Left lung (tissue), 14 donors: ENCODE measurements at places on chromosomes 5 and 9. TPM values are rescaled to one million over a fixed set of nuclear protein-coding genes. Genes with fewer than 3 reads are reported as not detected.

DNA sequence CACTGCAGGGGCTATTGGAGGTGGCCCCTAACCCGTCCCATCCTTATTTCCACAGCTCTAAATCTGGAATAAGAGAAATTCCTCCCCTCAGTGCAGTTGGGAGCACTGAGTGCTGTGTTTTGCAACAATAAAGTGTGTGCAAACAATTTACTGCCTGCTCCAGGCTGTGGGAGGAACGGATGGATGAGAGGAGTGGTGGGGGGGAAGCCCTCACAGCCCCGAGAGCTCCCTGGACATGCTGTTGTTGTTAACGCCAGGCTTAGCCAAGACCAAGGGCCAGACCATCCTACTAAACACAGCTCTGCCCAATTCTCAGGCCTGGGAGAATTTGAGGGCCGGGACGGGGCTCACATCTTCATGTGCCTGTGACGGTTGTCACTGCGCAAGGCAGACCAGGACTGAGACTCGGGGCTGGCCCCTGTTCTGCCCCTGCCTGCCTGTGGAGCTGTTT lies 200.2 kb downstream of the DAB2IP start:
- DNase-seq, result no peak

DNA sequence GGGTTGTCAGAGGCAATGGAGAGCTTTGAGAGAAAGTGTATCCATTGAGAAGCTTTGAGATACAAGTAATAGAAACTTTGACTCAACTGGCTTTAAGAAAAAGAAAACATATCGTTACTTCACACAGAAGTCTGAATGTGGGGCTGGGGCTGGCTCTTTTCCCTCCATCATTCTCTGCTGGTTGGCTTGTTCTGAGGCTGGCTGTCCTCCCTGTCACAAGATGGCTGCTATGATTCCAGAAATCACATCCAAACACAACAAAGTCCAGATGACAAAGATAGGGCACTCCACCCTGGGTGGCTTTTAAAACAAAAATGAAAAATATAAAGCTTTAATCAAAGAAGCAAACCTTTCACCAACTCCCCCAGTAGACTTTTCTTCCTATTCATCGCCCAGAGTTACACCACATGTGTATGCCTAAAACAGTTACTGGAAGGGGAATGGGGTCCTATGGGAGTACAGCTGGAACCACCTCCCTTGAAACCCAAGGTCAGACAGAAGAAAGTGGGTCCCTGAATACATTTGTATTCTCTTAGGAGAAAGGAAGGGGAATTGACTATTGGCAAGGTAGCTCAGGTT lies 284.3 kb downstream of the GAS1 start:
- DNase-seq, result no peak

- DNase-seq, result peak; percentile 96
Observed at GRCh38 chr9:127224883-127225739, 39.5 kb upstream of the GARNL3 start.

DNA sequence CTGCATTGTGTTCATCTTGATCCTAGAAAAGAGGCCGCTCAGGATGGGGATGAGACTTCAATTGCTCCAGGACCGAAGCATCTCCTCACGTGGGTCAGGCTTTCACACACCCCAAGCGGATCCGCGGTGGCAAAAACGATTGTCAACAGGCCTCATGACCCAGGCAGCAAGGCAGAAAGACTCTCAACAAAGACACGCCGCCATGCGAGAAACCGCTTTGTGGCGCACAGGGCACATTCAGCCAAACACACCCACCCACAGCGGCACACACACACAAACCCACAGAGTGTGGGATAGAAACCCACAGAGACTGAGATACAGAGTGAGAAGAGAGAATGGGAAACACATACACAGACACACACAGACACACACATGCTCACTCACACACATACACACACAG lies 483.4 kb downstream of the SPATA31A7 start:
- no peak for DNase-seq

- peak; percentile 94 for DNase-seq
Observed at GRCh38 chr5:160439205-160439600, 17.5 kb downstream of the PTTG1 start.

DNA sequence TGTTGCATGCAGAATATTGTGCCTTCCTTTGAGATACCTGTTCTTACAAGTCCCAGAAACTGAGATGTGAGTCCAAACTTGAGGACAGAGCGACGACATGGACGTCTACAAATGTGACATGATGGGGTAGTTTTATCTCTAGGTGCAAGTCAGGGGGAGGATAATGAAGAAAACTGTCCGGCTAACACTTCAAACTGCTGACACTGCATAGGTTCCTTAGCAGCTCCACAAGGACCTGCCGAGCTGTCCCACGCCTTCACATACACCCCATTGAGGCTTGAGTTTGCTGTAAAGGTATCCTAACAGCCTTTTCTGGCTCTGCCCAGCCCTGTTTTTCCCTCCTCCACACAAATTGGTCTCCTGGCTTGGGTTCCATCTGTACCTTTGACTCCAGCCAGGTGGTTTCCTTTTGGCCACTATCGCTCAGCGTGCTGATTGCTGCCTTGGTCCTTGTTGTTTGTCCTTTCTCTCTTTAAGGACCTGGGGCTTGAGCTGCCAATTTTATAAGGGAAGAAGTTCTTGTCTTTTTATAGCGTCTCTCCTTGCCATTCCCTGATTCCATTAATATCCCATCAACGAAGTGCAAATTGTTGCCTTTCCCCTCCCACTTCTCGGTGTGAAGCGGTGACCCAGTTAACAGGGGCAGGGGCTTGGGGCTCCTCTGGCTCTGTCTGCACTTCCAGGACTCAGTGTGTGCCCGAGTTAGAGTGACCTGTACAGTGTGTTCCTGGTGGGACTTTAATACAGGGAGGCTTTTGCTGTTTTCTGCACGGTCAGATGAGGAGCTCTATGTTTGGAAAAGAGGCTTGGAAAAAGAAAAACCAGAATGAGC lies 100.3 kb downstream of the PCSK1 start:
- no peak for DNase-seq

GRCh38 chr5:111385051-111385450 lies 127.3 kb downstream of the STARD4 start:
- no peak for DNase-seq

- no peak for DNase-seq
Observed at GRCh38 chr5:59485107-59485506, 408.4 kb downstream of the PDE4D start.

DNA sequence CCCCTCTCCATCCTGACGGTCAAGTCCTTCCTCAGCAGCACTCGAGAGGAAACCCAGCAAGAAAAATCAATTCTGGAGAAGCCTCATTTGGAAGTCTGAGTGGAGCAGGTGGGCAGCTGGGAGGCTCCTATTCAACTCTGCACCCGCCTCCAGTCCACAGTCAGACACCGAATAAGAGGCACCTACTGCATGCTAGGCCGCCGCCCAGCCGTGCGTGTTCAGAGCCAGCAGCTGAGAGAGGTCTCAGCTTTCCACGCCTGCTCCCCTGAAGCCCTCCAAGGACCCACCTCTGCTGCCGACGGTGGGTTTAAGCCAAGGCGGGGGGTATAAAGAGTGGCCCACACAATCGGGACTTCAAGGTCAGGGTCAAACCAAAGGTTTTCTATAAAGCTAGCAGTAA lies 41.9 kb downstream of the VAV2 start:
- DNase-seq, result peak; percentile 61

DNA sequence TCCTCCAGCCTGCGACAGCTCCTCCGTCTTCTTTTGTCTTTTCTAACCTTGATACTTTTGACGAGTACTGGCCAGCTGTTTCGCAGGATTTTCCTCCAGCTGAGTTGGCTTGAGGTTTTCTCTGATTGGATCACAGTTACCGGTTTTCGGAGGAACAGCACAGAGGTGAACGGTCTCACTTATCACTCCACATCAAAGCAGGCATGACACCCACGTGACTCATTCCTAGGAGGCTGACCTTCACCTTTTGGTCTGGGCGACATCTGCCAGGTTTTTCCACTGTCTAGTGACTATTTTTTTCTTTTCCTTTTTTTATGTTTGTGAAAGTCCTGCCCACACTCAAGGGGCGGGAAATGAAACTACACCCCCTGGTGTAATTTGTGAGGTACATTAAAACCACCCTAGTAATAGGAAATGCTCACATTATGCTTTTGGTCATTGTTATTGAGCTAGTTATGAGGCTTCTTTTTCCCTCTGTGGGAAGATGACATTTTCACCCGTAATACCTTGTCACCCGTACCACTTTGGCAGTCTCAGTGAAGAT lies 319.2 kb downstream of the GADD45G start:
- no peak for DNase-seq

DNA sequence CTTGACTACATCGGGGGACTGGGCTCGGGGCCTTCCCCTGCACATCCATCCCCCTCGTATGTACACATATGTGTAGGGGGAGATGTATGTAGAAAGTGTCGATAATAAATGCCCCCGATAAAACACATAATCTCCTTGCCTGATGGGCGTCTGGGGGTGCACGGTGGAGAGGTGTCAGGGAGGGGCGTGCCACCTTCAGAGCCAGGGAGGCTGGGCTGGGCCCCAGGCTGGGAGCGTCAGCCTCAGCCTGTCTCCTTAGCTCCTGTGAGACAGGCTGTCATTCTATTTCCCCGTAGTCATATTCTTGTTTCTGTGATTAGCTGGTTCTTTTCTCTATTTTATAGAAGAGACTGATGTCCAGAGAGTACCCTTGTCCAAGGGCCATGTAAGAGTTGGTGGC lies 4.7 kb upstream of the RXRA start:
- no peak for DNase-seq

DNA sequence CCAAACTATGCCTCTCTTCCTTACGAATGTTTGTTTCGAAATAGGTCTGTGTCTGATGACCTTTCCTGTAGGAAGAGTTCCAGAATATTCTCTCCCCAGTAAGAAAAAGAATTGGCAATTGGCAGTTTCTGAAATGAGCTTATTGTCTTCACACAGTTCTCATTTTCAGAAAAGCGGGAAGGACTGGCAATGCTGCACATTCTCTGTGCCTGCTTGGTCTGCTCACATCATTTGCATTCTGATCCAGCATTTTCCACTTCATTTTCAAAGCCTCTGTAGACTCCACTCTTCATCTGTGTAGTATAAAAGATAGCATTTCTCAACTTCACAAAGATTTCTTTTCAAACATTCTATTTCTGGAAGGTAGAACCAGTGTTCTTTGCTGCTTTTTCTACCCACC lies 120.6 kb upstream of the CCDC112 start:
- DNase-seq, result no peak

INSL4 gene
- not detected for total RNA-seq

PCDHGB7 gene
- total RNA-seq, result 10.8 TPM

CARD6 gene
- total RNA-seq, result 28.9 TPM

HSPB3 gene
- 1.1 TPM for total RNA-seq

ADAMTS6 gene
- total RNA-seq, result 5.8 TPM

FOXD4L6 gene
- total RNA-seq, result not detected

PPP3R2 gene
- total RNA-seq, result not detected

UBTD2 gene
- 24.0 TPM for total RNA-seq

TLR4 gene
- total RNA-seq, result 62.1 TPM

ZNF622 gene
- 29.5 TPM for total RNA-seq
